Activated CD4-positive, alpha-beta T cell treated with anti-CD3 and anti-CD28 coated beads, Interleukin-2, amount 10 ng/mL, durations not matched to agents 24 days and 14 days (primary cell): ENCODE measurements at places on chromosomes 12 and 14. TPM values are rescaled to one million over a fixed set of nuclear protein-coding genes. Genes with fewer than 3 reads are reported as not detected.

The DNAI7 gene
- total RNA-seq, result not detected in 2 replicates

The ANKRD13A gene
- total RNA-seq, result 60.6 and 62.5 TPM in 2 replicates

The NANOG gene
- not detected in 2 replicates for total RNA-seq

The MOK gene
- 6.9 and 7.6 TPM in 2 replicates for total RNA-seq

DNA sequence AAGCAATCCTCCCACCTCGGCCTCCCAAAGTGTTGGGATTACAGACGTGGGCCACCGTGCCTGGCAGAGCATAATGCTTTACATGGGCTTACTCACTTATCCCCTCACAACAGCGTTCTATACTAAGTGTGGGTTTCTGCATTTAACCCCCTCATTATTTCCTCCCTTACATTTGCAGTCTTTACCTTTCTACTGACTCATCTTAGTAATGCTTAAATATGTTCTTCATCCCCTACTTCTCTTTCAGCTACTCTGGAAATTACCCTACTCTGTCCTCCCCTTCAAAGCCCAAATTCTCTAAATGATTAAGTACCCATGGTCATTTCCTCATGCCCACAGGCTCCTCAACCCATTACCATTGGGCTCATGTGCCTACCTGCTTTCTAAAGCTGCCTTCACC, 40.7 kb downstream of the NKX2-1 start:
- no peak for DNase-seq
- H3K36me3 ChIP-seq, result no peaks in the 10 kb centered on the region
- H3K4me1 ChIP-seq, result peaks cover 1% of the 10 kb centered on the region
- H3K4me3 ChIP-seq, result no peak overlapping the region
- H3K27me3 ChIP-seq, result peaks cover 5% of the 10 kb centered on the region
